Hematopoietic multipotent progenitor cell treated with erythropoietin and hydrocortisone succinate and interleukin-3 and kit ligand, for 8 days (in vitro differentiated cells): ENCODE measurements at places on chromosomes 12 and 14.

- DNase-seq: no peak
These were observed 52.3 kb upstream of the RD3L start for GRCh38 chr14:103994535-103995184.

DNA sequence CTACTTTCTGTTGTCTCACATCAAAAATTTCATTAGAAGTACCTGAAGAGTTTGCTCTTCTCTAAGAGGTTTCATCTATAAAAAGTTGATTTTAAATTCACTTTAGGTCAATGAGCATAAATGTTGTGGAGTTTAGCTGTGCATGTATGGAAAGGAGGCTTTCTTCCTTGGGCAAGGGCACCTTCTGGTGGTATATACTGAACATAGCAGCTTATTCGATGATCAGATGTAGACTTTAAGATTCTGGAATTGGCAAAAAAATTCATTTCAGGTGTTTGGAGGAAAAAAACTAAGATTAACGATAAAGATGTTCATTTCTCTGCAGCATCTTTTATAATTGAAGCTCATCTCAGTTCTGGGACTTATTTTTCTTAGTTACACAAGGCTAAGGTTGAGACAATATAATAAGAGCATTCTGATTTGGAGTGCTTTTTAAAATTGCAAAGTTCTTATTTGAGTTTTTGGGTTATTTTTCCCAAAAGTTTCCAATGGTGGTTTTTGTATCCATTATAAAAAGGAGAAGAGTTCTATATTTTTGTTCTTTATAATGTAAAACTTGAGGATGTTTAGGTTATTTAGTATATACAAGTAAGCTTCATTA lies 46.8 kb downstream of the TMEM117 start:
- peak; percentile 70 for DNase-seq

DNA sequence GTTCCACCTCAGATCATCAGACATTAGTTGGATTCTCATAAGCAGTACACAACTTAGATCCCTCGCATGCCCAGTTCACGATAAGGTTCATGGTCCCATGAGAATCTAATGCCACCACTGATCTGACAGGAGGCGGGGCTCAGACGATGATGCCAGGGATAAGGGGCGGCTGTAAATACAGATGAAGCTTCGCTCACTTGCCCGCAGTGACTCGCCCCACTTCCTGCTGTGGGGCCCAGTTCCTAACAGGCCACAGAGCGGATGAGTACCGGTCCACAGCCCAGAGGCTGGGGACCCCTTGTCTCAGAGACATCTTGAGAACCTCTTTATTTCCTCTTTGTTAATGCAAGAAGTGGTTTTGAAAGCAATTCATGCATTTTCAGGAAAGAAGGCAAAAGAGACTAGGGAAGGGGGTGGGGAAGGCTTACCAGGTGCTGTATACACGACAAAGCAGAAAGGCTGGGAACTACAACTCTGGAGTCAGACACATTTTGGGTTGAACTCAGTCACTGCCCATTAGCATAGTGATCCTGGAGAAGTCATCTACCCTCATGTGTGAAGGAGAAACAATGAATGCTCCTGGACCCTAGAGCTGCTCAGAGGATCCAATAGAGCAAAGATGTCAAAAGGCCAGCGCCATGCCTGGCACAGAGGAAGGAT lies 68.7 kb downstream of the EID3 start:
- peak; percentile 28 for DNase-seq

DNA sequence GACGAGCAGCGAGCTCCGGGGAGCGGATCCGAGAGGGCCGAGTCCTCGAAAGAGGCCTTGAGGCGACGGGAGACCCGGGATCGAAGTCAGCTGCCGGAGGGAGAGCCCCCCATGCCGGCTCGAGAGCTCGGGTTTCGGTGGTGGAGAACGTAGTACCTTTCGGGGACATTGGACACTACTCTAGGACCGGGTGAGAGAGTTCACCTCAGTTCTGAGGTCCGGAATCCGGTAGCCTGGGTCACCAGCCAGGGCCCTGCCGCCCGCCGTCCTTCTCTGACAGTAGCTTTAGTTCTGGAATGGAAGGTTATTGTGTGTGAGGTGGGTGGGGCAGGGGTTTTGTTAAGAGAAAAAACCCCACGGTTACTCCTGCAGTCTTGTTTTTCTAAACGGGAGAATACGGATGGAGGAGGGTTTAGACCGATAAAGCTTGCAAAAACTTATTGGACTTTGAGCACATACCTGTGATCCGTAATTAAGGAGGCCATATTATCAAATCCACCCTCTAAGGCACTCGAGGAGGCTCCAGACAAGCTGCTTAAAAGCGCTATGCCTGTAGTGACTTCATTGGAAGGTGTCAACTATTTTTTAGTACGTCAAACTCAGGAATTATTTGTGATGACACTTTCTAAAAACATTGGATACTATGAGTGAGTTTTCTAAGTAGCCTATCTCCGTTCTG lies 765 bp downstream of the SCYL2 start:
- DNase-seq: peak; percentile 54

- no peak for DNase-seq
These were observed 21.9 kb downstream of the TDP1 start for GRCh38 chr14:89977668-89978067.
